ENCODE measurements at places on chromosomes 2 and 18. TPM values are rescaled to one million over a fixed set of nuclear protein-coding genes. Genes with fewer than 3 reads are reported as not detected.

IL1RN gene
- not detected for total RNA-seq

REG3G gene
- not detected for total RNA-seq

ACTR3 gene
- total RNA-seq: 519 TPM

STAT4 gene
- 166 TPM for total RNA-seq

NOSTRIN gene
- not detected for total RNA-seq

RAD51AP2 gene
- total RNA-seq: not detected

IL1R2 gene
- not detected for total RNA-seq

CHRNG gene
- total RNA-seq: not detected

CCDC102B gene
- total RNA-seq: 0.87 TPM

MTCL1 gene
- 3.0 TPM for total RNA-seq
